ENCODE measurements at places on chromosomes 3 and 15.

DNA sequence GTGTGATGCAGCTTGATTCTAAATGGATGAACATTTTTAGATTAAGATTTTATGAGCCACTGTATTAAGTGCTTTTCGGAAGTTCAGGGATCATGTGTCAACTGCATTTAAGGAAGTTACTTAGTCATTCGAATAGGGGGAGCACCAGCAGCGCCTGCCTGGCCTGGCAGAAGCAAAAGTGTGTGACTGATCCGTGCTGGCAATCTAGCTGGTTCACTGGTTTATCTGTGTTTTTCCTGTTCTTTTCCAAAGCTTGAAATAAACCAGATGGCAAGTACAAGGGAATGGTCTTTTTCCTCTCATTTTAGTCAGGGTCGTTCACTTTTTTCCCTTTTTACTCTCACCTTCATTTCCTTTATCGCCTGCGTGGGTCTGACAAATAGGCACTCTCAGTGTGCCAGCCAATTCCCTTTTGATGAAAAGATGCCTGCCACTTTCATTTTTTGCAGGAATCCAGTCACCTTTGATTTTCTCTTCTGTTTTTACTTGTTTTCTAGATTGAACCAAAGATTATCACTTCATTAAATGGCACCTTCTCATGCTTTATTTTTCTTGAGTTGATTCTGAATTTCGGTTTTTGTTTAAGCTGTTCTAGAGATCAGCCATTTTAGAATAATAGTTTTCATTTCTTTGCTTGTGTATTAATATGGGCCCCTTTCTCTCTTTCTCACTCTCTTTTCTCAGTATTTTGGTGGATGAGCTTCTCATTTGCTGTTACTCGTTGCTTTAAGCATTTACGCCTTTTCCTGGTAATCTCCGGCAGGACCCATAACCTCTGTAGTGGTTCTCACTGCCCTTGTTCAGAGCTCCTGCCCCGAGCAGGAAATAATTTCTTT, 2.8 kb downstream of the ABHD2 start:
- peak; percentile 68 for DNase-seq

DNA sequence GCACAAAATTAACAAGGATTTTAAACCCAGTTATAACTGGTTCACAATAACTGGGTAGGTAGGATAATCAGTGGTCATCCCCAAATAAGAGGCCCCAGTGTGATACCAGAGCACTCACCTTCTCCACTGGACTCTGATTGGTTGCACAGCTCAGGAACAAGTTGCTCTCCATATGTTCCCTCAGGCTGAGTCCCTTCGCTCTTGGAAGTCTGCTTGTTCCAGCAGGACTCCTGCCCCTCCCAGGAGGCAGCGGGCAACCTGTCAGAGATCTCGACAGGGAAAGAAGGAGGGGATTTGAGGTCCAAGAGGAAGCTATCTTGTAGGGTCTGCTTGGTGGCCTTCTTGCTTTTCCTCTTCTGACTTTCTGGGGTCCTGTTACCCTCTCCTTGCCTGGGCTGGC, 51.6 kb upstream of the HEG1 start:
- DNase-seq: no peak

GRCh38 chr3:118968640-118969039, 66.0 kb downstream of the IGSF11 start:
- DNase-seq: no peak

DNA sequence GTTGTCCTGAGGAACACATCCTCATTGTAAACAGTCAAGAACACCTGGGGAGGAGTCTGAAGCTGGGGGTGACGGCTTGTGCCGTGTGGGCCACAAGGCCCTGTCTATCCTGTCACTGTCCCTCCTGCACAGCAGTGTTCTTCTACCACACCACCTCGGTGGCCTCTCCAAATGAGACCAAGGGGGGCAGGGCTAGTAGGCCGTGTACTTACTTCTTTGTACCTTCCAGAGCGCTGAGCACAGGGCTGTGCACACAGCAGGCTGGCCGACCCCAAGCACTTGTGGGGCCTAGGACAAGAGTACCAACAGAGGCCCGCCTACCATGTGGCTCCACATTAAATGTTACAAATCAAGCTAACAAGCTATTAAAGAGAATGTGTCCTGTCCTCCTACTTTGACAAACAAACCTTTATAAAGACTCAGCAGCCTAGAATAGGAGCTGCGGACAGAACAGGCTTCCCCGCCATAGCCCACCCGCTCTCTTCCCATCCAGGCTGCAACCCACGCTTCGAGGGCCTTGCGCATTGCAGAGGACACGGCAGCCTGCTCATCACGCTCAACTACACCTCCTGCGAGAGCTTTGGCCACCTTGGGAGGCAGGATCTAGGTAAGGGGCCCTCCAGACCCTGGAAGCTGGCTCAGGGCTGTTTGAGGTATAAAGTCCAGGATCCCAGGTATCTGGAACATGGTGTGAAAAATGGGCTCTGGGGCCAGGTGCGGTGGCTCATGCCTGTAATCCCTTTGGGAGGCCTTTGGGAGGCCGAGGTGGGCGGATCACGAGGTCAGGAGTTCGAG, 30.5 kb downstream of the MELTF start:
- DNase-seq: no peak

DNA sequence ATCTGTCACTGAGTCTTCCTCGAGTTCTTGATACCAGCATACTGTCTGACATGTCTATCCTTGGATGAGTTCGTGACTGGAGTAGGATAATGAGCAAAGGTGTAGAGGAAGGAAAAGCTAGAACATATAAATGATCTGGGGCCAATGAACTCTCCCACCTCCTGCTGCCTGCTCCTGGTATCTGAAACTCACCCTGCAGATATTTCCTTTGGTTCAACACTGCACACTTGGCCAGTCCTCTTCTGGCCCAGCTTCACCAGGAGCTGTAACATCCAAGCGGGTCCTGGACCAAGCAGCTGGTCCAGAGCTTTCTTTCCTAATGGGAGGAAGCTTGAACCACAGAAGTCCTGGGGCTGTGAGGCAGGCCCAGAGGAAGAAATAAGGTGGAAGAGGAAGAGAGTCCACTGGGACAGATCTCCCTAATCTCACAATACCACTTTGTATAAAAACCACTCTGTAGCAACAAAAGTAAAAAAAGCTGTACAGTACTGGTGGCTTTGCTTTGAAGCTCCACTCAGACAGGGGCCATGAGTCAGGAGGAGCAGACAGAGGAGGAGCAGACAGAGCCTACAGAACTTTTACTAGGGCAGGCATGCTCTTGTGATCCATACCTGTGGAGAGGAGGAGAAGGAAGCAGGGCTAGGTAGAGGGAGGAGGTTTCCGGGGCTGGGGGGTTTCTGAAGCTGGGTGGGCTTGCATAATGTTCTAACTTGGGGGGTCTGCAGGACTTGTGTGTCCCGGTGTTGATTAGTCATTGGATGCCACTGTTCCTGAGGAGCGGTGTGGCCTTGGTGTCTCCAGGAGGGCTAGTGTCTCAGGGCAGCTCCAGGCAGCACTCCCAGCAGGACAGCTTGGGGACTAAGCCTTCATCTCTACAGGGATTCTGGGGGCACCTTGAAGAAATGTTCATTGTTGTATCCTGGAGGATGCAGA, 166.9 kb downstream of the ABHD5 start:
- DNase-seq: no peak

DNA sequence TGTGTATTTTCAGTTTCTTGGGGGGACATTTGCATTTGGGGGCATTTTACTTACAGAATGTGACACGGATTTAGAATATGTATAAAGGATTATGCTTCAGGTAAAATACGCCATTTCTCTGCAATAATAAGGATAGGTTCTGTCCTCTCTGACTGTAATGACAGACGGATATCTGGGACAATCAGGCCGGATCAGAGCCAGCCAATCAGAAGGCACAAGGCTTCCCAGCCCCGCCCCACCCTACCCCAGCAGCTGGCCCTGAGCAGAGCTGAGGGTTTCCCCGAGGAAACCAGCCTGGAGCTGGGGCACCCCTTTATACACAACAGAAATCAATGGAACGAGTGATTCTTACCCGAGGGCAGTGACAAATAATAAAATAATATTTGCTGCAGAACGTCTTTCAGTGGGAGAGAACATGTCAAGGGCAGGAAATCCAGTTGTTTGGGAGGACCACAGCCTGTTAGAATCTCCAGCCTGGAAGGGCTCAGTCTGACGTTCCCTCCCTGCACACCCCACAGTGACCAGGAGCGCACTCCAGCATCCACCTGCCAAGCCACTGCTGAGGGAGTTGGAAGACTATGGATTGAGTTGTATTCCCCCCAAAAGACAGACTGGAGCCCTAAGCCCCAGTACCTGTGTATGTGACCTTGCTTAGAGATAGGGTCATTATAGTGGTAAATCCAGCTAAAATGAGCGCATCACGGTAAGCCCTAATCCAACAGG, 30.3 kb upstream of the SEC13 start:
- no peak for DNase-seq

DNA sequence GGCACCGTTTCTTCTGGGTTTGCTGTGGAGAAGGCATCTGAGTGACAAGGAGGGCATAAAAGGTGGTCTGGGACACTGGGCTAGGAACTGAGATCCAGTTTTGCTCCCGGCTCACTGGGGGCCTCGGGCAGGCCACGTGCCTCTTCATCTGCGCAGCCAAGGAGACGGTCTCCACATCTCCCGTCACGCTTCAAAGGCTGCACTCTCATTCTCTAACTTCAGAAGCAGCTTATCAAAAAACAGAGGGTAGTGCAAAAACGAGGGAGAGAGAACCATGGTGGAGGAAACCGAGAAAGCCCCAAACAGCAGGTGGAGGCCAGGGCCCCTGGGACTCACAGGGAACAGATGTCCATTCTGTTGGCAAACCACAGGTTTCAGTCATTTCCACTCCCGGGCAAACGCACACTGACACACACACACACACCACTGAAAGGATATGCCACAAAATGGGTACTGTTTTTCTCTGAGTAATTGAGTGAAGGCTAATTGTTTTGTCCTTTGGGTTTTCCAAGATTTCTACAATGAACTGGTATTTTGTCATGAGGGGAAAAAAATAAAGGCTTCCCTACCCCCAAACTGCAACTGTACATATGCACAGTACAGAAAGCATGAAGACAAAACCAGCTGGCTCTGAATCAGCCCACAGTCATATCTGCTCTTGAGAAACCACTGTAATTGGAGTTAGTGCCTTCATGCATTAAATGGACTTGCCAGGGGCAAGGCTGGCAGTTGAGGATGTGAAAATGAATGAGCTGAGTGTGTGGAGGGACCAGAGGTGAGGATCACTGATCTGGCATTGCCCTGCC, 71.9 kb downstream of the MGLL start:
- DNase-seq: no peak

DNA sequence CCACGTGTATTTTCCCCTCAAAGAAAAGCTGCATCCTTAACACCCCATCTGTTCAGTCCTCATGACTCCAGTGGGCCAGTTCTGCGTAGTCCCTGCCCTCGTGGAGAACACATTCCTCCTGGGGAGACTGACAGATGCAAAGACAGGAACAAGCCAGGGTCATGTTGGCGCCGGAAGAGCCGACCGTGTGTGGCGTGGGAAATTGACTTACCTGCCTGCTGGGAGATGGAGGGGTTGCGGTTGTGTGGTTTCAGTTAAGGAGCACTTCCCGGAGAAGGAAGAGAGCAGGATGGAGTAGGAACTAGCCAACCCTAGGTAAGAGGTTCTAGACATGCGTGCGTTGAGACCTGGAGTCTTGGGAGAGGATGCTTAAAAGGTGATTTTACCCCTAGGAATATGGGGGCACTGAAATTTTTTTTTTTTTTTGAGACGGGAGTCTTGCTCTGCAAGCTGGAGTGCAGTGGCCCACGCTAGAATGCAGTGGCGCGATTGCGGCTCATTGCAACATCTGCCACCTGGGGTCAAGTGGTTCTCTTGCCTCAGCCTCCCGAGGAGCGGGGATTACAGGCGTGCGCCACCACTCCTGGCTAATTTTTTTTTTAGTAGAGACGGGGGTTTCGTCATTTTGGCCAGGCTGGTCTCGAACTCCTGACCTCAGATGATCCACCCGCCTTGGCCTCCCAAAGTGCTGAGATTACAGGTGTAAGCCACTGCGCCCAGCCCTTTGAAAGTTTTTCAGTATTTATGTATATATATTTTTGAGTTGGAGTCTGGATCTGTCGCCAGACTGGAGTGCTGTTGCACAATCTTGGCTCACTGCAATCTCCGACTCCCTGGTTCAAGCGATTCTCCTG, 1.4 kb downstream of the VHL start:
- DNase-seq: peak; percentile 35

GRCh38 chr3:71783152-71783551, 1.8 kb downstream of the PROK2 start:
- DNase-seq: no peak

DNA sequence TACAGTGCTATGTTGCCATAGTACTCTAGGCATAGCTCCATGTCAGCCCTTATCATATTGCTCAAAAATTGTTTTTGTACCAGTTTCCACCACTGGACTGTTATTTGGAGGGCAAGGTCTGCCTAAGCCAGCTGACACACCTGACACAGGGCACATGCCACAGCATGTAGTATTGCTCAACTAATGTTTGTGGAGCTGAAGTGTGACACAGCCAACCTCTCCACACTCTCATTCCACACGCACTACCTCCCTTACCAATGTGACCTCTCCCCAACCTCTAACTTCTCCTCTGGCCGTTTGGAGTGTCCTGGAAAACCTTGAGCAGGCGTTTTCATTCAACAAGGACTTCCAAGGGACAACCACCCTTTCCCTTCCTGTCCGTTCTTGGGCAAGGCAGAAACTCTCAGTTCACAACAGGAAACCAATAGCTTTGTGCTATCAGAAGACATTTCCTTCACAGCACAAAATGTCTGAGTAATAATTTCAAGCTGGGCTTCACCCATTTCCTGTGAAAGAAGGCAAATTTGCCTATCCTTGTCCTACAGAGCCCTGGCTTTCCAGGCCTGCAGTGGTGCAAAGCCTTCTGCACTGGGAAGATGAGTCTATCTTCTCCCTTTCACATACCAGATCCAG, 38.4 kb downstream of the TLNRD1 start:
- DNase-seq: no peak

DNA sequence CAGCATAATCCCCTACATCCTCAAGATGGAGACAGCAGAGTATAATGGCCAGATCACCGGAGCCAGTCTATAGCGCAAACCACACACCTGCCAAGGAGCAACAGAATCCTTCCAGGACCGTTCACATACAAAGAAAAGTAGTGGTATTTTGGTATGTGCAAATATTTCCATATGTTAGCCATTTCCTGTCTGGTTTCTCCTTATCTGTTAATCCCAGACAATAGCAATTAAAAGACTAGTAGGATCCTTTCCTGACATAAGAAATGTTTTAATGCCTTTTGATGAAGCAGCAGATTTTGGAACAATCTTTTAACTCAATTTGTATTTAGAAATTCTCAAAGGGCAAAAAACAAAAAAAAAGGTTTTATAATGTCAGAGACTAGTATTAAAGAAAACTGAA, 22.2 kb downstream of the MRPS25 start:
- no peak for DNase-seq

- no peak for DNase-seq
Observed at GRCh38 chr3:123374016-123374415, 74.9 kb downstream of the ADCY5 start.

- no peak for DNase-seq
Observed at GRCh38 chr3:60435941-60436650, 815.2 kb downstream of the FHIT start.

DNA sequence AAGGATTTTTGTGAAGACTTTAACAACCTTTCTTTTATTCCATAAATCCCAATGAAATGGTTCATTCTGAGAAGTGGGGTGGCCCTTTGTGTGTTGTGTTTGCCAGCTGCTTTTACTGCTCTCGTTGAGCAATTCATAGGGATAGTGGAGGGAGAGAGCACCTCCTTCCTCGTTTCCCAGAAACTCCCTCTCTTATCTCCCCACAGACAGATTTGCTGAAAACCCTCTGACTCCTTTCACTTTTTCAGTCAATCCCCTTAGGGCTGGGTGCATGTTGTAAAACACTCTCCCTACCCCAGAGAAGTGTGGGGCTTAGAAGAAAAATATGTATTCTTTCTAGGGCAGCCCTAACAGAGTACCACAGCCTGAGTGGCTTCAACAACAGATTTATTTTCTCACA, 557.2 kb upstream of the RGMA start:
- no peak for DNase-seq

All from CD4-positive, alpha-beta T cell treated with Interleukin-6 for 4 hours (primary cell).